SJCRH30 (cell line): ENCODE measurements at places on chromosomes 3 and 15. TPM values are rescaled to one million over a fixed set of nuclear protein-coding genes. Genes with fewer than 3 reads are reported as not detected.

The ZNF717 gene
- 6.9 and 9.3 TPM in 2 replicates for total RNA-seq

The FETUB gene
- total RNA-seq: not detected in 2 replicates

The HHATL gene
- total RNA-seq: not detected in 2 replicates

The SPTBN5 gene
- total RNA-seq: 0.38 and 0.55 TPM in 2 replicates

The FAM107A gene
- total RNA-seq: 2.0 and 2.6 TPM in 2 replicates

The SH2D7 gene
- 0.08 and 0.36 TPM in 2 replicates for total RNA-seq

The HES1 gene
- 18.7 and 21.6 TPM in 2 replicates for total RNA-seq

The FILIP1L gene
- total RNA-seq: 3.7 and 5.0 TPM in 2 replicates

The PLD1 gene
- 4.2 and 5.2 TPM in 2 replicates for total RNA-seq

The WDR72 gene
- total RNA-seq: not detected in 2 replicates

The P2RY12 gene
- total RNA-seq: not detected in 2 replicates

The CACNA2D2 gene
- total RNA-seq: not detected in 2 replicates

The ITIH1 gene
- 0.04 TPM in 1 of 2 replicates, not detected in the other for total RNA-seq

The PLA2G4F gene
- not detected in 2 replicates for total RNA-seq

The CAPN3 gene
- total RNA-seq: 0.59 and 0.81 TPM in 2 replicates

The INSYN1 gene
- 0.05 TPM in 1 of 2 replicates, not detected in the other for total RNA-seq

The ABI3BP gene
- total RNA-seq: 0.61 and 0.63 TPM in 2 replicates

The WWTR1 gene
- total RNA-seq: 48.0 and 49.1 TPM in 2 replicates

The ACVR2B gene
- 27.8 and 29.1 TPM in 2 replicates for total RNA-seq

The ACTC1 gene
- 323 and 325 TPM in 2 replicates for total RNA-seq

The EIF4E3 gene
- 0.20 and 0.23 TPM in 2 replicates for total RNA-seq

The MYRIP gene
- total RNA-seq: not detected in 2 replicates

The GOLGA8T gene
- total RNA-seq: not detected in 2 replicates

The CCR9 gene
- not detected in 2 replicates for total RNA-seq

The NPAP1 gene
- total RNA-seq: not detected in 2 replicates

The ANKRD63 gene
- total RNA-seq: 0.12 and 0.35 TPM in 2 replicates

The COLQ gene
- total RNA-seq: 0.18 and 0.24 TPM in 2 replicates

The LRTM1 gene
- 0.38 and 0.56 TPM in 2 replicates for total RNA-seq

The TMEM45A gene
- total RNA-seq: 28.3 and 30.2 TPM in 2 replicates

The INO80 gene
- 16.5 and 16.8 TPM in 2 replicates for total RNA-seq

The ELL3 gene
- not detected in 2 replicates for total RNA-seq

The MITF gene
- 2.2 TPM in 2 replicates for total RNA-seq

The PARP15 gene
- 0.08 and 0.28 TPM in 2 replicates for total RNA-seq

The NEK10 gene
- total RNA-seq: 1.1 and 1.7 TPM in 2 replicates

The PLAAT1 gene
- 25.2 and 27.1 TPM in 2 replicates for total RNA-seq

The ZNF774 gene
- total RNA-seq: 1.1 and 1.8 TPM in 2 replicates

The C3orf80 gene
- 0.05 and 0.14 TPM in 2 replicates for total RNA-seq

The CCR1 gene
- total RNA-seq: not detected in 2 replicates

The IMPG2 gene
- 0.08 and 0.20 TPM in 2 replicates for total RNA-seq

The AADACL2 gene
- total RNA-seq: not detected in 2 replicates

The ATP13A3 gene
- total RNA-seq: 129 and 155 TPM in 2 replicates

The GOLGA6D gene
- not detected in 2 replicates for total RNA-seq

The PRR20G gene
- not detected in 2 replicates for total RNA-seq

The SKOR1 gene
- 3.1 and 4.5 TPM in 2 replicates for total RNA-seq

The ZBTB47 gene
- total RNA-seq: 3.5 and 4.0 TPM in 2 replicates

The CLRN1 gene
- total RNA-seq: not detected in 2 replicates
